ENCODE measurements at places on chromosomes 11 and 22.

DNA sequence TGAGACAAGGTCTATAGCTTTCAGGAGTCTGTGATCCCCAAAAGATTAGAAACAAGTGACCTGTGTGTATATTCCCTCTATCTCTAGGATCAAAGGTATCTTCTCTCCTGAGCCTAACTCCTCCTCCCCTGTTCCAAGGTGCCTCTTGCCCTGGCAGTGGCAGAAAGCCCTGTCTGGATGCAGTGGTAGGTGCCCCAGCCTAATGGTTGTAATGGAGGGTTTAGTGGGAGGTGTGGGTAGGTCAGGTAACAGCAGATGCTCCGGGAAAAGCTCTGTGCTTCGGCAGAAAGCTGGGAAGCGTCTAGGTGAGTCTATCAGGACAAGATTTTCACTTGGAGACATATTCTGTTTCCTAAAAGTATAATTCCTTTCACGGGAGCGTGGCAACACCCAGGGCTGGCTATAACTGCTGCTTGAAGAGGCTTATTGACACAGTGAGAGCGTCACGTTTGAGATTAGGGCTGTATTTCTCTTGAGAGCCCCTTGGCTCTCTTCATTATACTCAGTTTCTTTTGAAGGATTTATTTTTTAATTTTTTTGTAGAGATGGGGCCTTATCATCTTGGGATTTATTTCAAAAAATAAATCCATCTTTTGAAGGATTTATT lies 49.5 kb downstream of the PRR5L start:
- DNase-seq = no peak

GRCh38 chr22:19962246-19962908 lies 20.8 kb upstream of the TXNRD2 start:
- peak; percentile 74 for DNase-seq

DNA sequence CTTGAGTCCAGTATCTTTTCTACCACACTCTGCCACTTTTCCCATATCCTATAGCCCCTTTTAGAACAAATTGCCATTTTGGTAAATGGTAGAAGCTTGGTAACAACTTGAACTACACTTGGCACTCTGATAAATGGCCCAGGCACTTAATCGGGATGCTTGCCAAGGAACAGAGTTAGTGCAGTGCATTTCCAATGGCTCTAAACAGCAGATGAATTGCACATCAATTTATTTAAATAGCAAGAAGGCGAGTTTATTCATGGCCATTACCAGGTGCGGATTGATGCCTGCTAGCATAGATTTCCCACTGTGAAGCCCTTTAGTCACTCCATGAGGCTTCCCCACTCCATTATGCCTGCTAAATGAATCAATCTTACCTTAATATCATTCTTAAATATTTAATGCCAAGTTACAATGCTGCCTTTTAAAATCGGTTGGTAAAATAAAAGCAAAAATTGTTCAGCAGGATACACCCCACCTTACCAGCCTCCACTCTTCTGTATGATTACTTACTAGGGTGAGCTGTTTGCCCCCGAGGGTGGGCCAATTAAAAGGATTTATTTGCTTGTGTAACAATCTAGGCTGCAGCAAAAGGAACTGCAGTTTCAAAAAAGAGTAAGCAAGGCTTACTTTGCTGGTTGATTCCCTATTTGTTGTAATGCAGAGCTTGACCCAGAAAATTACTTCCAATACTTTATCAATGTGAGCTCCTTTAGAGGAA lies 136.0 kb upstream of the ARHGAP42 start:
- DNase-seq = no peak

DNA sequence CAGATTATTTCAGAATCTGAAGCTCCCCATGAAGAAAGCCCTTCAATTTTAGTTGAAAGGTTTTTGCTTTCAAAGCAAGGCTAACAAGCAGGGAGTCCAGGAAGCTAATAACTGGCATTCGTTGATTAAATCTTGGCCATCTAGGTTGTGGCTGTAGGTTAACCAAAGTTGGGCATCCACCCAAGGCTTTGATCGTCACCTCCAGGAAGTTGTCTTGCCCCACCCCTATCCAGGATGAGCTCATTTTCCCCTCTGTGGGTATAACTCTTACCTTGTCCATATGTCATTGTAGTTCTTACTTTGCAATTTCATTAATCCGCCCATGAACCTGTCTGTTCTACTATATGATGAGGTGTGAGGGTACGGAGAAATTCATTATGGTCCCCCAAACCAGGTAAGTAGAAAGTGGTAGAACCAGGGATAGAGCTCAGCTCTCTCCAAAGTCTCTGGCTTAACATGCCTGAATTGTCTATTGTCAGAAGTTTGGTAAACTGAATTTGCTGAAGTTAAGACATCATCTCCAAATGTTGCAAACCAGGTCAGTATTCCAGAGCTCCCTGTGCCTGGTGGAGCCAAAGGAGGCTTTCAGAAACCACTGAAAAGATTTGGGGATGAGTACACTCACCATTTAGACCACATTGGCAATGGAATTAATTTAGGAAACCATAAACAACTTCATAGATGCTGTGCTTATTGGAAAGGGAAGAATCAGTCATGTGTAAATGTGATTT lies 97.1 kb downstream of the CD44 start:
- peak; percentile 59 for DNase-seq

DNA sequence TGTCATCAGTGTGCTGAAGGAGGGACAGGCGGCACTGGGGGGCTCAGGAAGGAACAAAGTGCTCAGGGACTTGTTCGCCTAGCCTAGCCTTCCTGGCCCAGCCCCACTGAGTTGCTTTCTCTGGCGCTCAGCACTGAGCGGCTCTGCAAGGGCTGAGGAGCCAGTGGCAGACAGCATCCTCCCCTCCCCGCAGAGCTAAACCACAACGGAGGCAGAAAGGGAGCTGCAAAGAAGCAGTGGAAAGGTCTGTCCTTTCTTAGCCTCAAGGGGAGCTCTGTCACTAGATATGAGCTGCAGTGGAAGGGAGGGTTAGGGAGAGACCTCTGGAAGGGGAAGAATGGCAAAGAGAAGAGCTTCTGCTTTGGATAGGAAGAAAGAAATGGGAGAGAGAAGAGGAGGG lies 89.7 kb upstream of the PHOX2A start:
- DNase-seq = no peak

DNA sequence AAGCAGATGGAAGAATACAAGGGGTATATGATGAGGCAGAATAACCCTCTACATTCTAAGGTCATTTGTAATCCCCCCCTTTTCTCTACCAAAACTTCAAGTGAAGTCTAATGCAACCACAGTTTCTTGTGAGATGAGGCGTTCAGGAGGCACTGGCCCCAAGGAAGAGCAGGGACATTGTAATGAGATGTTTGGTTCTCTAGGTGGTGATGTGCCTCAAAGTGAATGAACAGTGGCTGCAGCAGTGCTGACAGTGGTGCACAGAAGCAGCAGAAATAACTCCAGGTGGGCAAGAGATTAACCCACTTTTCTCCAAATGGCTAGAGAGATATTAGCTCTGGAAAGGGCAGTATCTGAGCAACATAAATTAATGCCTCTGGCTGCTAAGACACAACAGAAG lies 33.8 kb downstream of the PDGFD start:
- DNase-seq = no peak

DNA sequence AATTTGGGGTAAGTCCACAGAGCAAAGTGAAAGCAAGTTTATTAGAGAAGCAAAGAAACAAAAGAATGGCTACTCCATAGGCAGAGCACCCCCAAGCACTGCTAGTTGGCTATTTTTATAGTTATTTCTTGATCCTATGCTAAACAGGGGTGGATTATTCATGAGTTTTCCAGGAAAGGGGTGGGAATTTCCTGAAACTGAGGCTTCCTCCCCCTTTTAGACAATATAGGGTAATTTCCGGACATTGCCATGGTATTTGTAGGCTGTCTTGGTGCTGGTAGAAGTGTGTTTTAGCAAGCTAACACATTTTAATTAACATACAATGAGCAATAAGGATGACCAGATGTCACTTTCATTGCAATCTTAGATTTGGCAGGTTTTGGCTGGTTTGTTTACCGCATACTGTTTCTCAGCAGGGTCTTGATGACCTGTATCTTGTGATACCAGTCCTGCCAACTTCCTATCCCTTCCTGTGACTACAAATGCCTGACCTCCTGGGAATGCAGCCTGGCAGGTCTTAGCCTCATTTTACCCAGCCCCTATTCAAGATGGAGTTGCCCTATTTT lies 937 bp upstream of the C1QTNF6 start:
- peak; percentile 11 for DNase-seq

- DNase-seq = no peak
Measured at GRCh38 chr11:76997512-76997911, 36.7 kb upstream of the B3GNT6 start.

GRCh38 chr22:50529897-50530579 lies at the start of gene TYMP:
Gene TYMP (minus strand): TSS chr22:50530012. CDS start chr22:50529709, 303 bp downstream.
- peak; percentile 81 for DNase-seq

DNA sequence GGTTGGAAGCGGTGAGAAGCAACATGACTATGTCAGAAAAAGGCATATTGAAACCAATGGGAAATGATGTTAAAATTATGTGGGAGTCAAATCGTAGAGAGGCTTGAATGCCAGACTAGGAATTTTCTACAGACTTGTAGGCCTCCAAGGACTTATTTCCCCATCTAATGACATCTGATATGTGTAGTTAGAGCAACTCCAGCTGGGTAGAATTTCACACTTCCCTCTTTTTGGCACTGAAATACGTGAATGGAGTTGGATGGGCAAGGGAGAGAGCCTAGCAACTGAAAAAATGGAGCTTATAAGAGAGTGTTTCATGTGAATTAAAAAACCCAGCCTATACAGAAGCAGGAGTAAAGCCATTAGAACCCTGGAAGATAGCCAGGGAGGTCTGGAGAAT lies 304.2 kb downstream of the INSC start:
- no peak for DNase-seq

DNA sequence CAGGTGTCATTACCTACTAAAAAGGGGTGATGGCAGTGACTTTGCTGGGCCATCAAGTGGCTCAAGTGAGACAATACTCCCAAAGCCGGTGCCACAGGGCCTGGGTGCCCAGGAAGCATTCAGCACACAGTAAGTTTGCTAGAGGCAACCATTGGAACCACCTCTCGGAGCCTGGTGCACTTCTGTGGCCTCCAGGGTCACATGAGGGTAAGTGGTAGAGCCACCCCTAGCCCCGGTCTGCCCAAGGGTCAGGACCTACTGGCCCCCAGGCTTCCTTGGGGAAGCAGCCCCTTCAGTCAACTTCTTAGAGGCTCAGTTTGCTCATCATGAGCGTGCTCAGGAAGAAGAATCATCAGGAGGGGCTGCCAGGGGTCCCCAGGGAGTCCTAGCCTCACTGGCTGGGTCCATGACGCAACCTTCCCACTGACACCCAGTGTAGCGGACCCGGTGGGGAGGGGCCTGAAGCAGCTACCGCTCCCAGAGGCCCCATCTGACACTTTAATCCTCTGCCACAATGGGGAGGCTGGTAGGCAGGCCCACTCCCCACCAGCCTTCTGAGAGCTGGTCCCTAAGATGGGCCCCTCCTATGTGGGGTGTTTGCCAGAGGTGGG lies 17.5 kb upstream of the RASL10A start:
- DNase-seq = peak; percentile 8

GRCh38 chr11:46444305-46444704 lies 52.7 kb upstream of the CHRM4 start:
- no peak for DNase-seq

GRCh38 chr11:89203814-89204213 lies 26.1 kb downstream of the TYR start:
- no peak for DNase-seq

DNA sequence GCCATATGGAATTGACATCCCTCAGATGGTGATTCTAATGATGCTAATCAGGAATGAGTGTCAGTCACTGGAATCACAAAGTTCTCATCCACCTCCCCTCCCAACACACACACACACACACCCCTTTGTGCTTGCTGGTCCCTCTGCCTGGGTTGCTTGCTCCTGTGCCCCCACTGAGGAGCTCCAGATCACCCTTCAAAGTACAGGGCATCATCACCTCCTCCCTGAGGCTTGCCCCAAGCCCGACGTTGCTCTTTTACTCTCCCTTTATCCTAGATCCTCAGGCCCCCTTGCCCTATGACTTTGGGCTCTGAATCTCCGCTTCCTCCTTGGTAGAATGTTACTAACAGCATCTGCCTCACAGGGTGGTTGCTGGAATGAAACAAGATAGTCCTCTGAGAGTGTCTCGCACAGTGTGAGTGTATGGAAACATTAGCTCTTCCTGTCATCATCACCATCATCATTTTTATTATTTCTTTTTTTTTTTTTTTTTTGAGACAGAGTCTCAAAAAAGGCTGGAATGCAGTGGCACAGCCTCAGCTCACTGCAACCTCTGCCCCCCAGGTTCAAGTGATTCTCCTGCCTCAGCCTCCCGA lies 3.4 kb downstream of the TOM1 start:
- no peak for DNase-seq

GRCh38 chr11:59180168-59180776 lies 8.3 kb downstream of the DTX4 start:
- no peak for DNase-seq

- DNase-seq = peak; percentile 28
Measured at GRCh38 chr22:42673898-42674401, 24.8 kb upstream of the CYB5R3 start.

GRCh38 chr22:17083811-17084441 lies 874 bp upstream of the IL17RA start:
- no peak for DNase-seq

DNA sequence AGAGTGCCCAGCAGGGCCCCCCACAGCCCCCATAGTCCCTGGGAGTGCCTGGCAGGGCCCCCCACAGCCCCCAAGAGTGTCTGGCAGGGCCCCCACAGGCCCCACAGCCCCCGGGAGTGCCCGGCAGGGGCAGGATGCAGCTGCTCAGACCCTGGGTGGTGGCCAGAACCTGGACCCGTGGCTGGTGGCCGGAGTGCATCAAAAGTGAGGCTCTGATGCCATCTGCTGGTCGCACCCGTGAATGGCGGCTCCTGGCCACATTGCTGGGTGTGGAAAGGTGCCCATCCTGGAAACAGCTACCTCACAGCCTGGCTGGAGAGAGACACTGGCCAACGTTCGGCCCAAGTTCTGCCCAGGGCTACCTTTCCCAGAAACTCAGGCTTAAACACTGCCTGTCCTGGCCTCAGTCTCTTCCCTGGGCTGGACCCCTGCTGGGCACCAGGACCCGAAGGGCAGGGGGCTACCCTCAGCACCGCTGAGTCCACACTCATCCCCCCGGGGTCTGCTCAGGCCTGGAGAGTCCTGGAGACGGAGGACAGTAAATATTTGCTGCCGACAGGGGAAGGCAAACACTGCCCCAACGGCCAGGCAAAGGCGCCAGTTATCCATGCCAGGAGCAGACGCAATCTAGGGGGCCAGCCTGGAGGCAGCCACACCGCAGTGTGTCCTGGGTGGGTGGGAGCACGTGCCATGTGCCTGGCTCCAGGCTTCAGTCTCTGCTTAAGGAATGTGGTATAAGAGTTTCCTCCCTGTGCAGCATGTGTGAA lies 4.4 kb downstream of the INS start:
- DNase-seq = peak; percentile 44

- no peak for DNase-seq
Measured at GRCh38 chr11:126660321-126660720, 304.8 kb downstream of the ST3GAL4 start.
